Stimulated activated CD4-positive, alpha-beta T cell treated with anti-CD3 and anti-CD28 coated beads, Interleukin-4, amount 100 ng/mL, for 4 hours (primary cell): ENCODE measurements at places on chromosomes 13 and 19.

GRCh38 chr13:51999510-51999911 is 11.7 kb downstream of the ATP7B start:
- no peak for DNase-seq

- no peak for DNase-seq
Observed at GRCh38 chr13:41188584-41188983, 5.8 kb downstream of the KBTBD7 start.

DNA sequence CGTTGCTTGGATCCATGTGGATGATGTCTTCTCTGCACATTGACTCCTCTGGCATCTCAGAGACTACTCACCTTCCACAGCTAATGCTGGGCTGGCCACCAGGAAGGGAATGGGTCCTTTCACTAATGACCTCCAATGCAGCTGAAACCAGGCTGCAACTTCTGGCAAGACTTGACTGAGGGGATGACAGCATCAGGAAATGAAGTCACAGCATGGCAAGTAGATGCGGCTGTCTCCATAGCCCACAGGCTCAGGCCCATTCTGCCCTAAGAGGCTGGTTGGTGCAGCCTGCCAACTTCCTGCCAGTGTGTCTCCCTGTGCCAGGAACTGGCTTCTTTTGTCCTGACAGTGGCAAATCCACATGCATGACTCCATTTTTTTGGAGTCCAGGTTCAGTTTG is 467.3 kb downstream of the TSHZ3 start:
- no peak for DNase-seq

- no peak for DNase-seq
Observed at GRCh38 chr19:16419669-16420335, 52.0 kb downstream of the EPS15L1 start.

DNA sequence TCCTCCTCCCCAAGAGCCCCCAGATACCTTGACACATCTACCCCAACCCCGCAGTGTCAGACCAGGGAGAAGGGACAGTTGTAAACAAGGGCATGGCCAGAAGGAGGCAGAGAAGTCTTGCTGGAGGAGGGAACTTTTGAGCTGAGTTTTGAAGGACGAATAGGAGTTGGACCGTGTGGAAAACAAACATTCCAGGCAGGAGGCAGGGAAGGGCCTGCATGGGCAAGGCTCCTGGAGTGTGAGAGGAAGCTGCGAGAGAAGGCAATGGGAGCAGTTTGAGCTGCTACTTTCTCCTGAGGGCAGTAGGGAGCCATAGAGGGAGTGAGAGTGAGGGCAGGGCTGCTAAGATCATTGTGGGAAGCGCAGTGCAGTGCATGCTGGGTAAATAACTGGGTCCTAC is 23.3 kb downstream of the IL12RB1 start:
- peak; percentile 24 for DNase-seq
